ENCODE measurements at places on chromosomes 6 and 20. TPM values are rescaled to one million over a fixed set of nuclear protein-coding genes. Genes with fewer than 3 reads are reported as not detected.

The FRK gene
- 6.2 TPM for total RNA-seq

The FOXQ1 gene
- not detected for total RNA-seq

The THBD gene
- 11.1 TPM for total RNA-seq

The IER3 gene
- 15.6 TPM for total RNA-seq

The SEMG1 gene
- not detected for total RNA-seq

The TP53TG5 gene
- total RNA-seq = 0.59 TPM
